Mammary epithelial cell (primary cell): ENCODE measurements at places on chromosomes 7 and 10. TPM values are rescaled to one million over a fixed set of nuclear protein-coding genes. Genes with fewer than 3 reads are reported as not detected.

Gene CTNNA3
- not detected for polyA plus RNA-seq

Gene RAMP3
- not detected for polyA plus RNA-seq

Gene GBX1
- not detected for polyA plus RNA-seq

Gene CYTH3
- polyA plus RNA-seq, result 42.9 TPM

Gene RBP4
- not detected for polyA plus RNA-seq
